ENCODE measurements at places on chromosomes 7 and 10.

DNA sequence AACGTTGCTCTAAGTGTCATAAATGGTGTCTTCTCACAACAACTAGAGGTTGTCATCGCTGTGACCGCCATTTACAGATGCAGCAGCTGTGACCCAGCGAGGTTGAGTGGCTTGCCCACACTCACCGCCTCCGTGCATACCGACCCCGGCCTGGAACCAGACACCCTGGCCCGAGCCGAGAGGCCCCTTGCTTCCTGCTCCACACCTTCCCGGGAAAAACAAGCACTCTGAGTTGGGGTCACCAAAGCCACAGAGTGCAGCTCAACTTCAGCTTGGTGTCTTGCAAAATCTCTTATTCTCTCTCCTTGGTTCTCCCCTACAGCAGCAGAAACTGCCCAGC is 115.7 kb upstream of the PPP2R2D start:
- no peak for DNase-seq

- DNase-seq = no peak
These were observed 115.8 kb upstream of the CTBP2 start for GRCh38 chr10:125276133-125276532.

GRCh38 chr7:95598511-95598910 is 2.2 kb upstream of the PDK4 start:
- no peak for DNase-seq

DNA sequence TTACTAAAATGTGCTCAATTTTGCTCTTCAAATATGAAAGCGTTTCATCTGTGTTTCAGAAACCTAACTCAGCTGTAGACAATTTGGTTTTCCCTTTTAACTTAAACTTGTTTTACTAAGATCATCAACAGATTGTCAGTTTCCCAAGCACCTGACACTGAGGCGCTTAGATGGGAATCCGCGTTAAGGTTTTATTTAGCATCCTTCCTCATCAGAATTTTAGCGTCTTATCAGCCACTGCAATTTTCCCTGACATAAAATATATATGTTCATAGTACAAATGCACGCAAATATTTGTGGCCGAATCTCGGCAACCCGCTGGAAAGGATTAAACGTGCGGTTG is 1.2 kb downstream of the SGCE start:
- DNase-seq = peak; percentile 49

GRCh38 chr7:117019287-117019686 is 66.0 kb downstream of the ST7 start:
- no peak for DNase-seq

- no peak for DNase-seq
These were observed 52.7 kb downstream of the MAD1L1 start for GRCh38 chr7:2180081-2180480.

Data from NCI-H2081 (cell line).